ENCODE measurements at places on chromosomes 4 and X.

GRCh38 chr4:7829652-7830580, 109.7 kb downstream of the AFAP1 start:
- DNase-seq: no peak

- no peak for DNase-seq
Measured at GRCh38 chr4:1122505-1122904, 9.1 kb upstream of the RNF212 start.

DNA sequence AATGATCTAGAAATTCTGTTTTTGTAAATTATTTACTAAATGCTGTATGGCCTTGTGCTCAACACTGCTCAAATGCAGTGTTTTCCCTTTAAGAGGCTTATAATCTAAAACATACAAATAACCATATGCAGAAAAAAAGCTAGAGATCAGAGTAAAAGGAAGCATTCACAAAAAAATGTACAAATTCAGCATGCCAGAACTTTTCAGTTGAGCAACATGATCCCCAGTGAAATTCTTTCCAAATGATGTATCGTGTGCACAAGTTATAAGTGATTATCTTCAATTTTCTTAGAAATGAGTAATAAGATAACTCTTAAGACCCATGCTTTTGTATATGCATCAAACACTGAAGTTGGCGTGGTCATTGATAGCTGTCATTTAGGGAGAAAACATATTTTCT, 5.0 kb downstream of the GPC3 start:
- no peak for DNase-seq

DNA sequence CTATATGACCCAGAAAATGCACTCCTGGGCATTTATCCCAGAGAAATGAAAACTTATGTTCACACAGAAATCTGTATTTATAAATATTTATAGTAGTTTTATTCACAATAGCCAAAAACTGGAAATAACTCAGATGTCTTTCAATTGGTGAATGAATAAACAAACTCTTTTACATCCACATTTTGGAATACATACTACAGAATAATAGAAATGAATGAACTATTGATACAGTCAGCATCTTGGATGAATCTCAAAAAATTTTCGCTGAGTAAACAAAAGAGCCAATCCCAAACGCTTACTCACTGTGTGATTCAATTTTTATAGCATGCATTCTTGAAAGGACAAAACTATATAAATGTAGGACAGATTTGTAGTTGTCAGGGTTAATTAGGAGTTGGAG, 75.1 kb upstream of the HTR2C start:
- no peak for DNase-seq

DNA sequence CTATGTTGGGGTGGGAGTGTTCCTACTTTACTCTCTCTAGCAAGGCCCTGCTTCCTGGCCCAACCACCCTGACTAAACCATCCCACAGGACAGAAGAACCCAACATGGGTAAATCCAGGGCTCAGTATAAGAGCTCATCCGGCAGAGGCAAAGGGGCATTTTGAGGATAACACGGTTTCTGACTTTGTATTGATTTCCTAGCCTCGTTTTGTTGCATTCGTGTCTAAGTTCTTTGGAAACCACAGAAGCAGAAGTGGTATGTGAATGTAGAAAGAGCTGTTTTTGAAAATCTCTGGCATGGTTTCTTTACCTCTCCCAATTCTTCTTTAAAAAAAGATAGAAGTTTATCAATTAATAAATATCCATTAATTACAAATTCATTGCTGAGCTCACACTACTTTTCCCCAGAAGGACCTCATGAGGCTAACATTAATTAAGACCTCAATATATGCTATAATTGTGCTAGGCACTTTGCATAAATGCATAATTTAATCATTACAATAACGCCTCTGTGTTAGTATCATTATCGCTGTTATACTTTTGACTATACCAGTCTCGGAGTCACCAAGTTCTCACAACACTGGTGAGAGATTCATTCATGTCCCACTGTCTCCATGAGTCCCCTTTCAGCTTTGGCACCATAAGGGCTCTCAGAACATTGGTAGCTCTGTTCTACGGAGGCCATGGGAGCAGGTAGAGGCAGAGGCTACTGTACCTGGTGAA, 5.8 kb upstream of the CLNK start:
- no peak for DNase-seq

GRCh38 chrX:2714551-2714950, 23.5 kb downstream of the CD99 start:
- no peak for DNase-seq

- DNase-seq: no peak
Measured at GRCh38 chrX:69022430-69022829, 142.8 kb downstream of the PJA1 start.

GRCh38 chr4:118833192-118833820, 2.6 kb downstream of the SEC24D start:
- DNase-seq: no peak

GRCh38 chrX:2608638-2609430, 82.3 kb upstream of the CD99 start:
- no peak for DNase-seq

- no peak for DNase-seq
Measured at GRCh38 chrX:120321520-120322281, 10.4 kb upstream of the TMEM255A start.

DNA sequence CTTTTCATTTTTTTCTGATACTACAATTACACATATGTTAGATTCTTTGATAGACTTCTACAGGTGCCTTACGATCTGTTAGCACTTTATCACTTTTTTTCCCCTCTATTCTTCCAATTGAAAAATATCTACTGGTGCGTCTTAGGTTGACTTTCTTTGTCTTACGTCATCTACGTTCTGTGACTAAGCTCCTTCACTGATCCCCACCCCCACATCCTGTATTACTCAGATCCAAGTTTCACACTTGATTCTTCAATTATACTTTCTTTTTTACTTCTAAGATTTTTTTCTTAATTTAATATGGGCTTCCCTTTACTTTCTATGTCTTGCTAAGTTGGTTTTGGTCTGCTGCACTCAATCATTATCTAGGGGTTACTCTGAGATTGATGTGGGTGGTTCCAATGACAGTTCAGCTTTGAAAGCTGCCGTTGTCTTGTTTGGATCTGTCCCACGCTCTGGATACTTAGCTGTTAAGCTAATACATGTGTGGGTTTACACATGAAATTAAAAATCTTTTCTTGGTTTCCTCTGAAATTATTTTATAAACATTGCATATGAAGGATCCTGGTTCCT, 1321.1 kb downstream of the RAPGEF2 start:
- DNase-seq: no peak

DNA sequence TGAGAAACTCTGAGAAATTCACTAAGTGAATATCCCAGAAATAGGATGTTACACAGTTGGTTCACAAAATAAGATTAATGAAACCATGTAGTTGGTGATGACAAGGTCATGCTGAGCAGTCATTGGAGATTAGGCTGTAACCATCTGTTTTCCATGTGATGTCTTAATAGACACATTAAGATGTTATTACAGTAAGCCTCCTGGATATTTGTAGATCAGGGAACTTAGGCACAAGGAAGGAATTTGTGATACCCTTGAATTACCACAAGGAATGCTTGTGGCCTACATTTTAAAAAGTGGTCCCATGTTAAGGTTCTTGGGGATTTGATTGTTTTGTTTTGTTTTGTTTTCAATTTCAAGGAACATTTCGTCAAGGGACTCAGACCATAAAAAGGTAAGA, 185.6 kb upstream of the BANK1 start:
- no peak for DNase-seq

DNA sequence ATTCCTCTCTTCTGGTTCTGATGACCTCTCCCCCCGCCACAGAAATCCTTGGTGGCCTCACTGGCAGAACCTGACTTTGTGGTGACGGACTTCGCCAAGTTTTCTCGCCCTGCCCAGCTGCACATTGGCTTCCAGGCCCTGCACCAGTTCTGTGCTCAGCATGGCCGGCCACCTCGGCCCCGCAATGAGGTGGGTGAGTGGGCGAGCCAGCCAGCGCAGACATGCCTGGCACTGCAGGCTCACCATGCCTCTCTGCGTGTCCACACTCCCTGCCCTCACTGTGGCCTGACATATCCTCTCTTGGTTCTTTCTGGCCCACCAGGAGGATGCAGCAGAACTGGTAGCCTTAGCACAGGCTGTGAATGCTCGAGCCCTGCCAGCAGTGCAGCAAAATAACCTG, 8.7 kb downstream of the UBA1 start:
- no peak for DNase-seq

DNA sequence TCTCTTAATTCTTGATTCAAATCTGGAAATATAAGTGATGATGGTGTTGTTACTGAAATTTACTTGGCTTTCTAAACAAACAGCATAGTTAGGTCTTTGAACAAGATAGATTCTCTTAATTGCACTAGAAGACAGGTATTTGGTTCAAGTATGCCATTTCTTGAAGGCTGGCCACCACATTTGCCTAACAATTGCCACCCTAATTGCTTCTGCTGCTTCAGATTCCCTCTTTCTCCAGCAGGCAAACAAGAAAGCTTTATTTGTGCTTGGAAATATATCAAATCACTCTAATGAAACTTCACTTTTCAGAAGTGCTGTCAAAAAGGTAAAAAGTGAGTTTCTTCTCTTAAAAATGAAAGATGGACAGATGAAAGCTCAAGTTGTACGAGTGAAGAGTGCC, 418.6 kb downstream of the INPP4B start:
- DNase-seq: no peak

GRCh38 chr4:41069257-41069656, 145.1 kb downstream of the APBB2 start:
- no peak for DNase-seq

- no peak for DNase-seq
Measured at GRCh38 chr4:120544838-120545237, 377.7 kb downstream of the PRDM5 start.

DNA sequence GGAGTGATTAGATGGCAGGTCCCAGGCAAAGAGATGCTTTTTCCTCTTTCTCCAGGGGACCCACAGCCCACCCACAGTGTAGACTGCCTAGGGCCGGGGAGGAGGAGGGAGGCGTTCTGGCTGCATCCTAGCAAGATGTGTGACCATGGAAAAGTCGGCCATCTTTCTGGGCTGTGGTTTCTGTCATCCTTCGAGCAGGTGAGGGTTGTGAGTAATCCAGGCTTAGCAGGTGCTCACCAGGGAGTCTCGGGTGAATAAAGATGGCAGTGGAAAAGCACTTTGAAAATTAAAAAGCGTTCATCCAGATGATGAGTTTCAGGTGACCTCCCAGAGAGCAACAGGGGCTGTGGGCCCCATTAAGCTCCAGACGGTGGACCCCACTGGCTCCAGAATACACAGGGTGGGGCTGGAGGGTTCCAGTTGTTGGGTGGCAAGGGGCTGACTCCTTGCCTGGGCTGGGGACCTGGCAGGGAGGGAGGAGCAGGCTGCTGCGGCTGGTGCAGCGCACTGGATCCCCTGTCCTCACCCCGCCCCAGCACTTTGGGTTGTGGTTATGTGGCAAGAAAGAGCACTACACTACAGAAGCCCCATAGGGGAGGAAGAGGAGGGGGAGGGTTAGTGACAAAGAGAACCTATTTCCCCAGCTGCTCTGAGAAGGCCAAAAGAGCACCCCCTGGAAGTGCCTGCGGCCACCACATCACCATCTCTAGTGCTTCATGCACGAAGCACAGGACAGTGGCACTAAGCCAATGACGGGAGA, 23.7 kb downstream of the ELF4 start:
- DNase-seq: peak; percentile 66

DNA sequence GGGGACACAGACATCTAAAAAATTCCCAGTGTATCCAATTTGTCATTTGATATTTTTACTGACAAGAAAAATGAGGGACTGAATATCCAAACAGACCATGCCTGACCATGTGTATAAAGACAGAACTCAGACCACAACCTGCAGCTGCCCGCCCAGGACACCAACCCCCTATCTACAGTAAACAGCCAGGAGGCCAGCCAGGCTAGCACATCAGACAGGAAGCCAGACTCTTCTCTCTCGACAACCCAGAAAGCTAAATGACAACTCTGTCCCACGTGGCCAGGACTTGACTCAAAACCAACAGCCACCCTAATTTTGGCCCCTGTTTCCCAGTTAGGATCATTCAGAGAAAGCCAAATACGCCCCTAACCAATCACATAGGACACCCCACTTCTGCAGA, 15.1 kb downstream of the AFAP1 start:
- DNase-seq: no peak

DNA sequence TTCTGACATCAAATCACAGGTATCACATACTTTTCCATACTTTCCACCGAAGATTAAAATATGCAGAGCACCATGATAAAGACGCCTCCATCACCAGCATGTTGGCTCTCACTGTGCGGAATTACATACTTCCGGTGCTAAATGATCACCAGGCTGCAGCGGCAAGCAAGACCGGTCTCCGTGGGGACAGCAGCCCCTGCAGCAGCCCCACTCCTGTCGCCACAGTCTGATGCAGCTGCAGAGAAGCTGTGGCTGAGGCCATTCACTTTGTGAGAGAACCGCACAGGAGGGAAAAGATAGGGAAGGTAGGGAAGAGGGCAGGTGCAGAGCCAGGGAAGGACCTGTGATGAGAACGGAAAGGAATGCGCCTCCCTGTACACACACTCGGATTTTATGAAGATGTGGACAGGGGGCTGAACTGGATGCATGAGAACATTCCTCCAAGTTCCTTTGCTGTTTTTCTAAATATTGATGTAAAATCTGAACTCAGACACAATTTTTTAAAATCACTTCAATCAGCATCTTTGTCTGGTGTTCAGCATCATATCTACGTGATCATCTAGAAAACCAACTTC, 38.3 kb downstream of the AFAP1 start:
- no peak for DNase-seq

- no peak for DNase-seq
Measured at GRCh38 chr4:13081830-13082229, 402.3 kb downstream of the RAB28 start.

DNA sequence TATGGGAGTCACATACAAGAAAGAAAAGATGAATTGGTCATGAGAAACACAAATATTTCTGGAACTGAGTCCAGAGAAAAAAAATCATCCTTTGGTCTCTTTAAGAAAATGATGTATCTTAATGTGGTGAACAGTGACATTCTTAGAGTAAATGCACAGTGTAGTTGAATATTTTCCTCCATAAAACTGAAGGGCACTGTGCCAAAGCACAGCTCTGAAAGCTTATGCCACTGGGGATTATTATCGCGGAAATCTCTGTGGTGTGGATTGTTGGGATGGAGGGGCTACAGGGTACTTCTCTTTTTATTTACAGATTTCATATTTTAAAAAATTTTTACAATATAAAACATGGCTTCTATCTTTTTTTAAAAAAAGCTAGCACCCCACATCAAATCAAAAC, 908.1 kb downstream of the CCSER1 start:
- no peak for DNase-seq

DNA sequence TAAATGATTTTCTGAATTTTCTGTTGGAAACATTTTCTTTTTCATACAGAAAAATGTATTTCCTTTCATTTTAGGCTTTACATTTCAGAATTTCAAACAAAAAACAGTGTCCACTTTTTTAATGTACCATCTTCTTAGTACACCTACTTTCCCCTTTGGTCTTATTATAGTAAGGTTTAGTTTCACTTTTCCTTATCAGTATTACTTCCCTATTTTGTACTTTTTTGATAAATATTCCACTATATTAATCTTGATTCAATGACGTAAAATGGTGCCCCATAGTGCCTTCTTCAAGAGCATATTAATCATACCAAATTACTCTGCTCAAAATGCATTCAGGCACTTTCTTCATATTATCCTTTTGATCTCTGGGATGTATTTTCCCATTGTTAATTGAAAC, 52.5 kb downstream of the BANK1 start:
- DNase-seq: no peak
